ENCODE measurements at places on chromosomes 16 and 17.

DNA sequence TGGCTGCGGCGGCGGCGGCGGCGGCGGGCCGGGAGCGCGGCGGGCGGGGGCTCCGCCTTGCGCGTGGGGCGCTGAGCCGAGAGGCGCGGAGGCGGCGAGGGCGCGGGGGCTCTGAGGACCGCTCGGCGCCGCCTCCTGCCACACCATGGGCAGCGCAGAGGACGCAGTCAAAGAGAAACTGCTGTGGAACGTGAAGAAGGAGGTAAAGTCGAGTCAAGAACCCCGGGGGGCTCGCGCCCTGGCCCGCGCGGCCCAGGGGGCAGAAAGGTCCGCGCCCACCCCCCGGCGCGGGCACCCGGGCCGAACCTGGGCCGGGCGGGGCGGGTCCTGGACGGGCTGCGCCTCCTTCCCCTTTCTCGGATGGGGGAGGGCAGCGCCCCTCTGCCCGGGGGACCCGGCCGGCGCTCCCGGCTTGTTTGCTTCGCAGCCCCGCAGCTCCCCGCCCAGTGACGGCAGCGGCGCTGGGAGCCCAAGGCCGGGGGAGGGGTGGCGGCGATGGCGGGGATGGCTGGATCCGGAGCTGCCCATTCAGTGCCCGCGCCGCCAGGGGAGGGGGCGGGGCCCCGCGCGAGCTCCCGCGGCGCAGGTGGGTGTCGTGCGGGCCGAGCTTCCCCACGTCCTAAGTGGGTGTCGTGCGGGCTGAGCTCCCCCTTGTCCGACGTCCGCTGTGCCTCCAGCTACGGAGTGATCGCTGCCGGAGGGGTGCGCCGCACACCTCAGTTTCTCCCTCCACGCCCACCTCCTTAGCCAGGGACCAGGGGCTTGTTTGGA lies 428 bp downstream of the SGSM2 start:
- DNase-seq, result peak; percentile 60

DNA sequence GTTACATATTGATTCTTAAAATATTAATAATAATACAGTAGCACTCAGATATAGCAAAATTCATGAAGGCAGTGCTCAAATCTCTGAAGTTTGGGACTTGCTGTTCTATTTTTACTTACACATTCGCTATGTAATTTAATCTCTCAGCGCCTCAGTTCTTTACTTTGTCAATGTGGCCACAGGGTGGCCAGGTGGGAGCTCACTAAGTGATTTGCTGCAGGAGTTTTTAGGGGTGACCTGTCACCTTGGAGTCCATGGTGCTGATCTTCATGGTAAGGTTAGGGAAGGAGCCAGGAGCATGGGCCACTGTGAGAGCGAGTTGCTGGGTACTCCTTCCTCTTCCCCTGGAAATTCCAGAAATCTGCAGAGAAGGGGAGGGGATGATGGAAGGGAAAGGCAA lies 28.1 kb downstream of the VWA3A start:
- DNase-seq, result no peak

GRCh38 chr16:85448557-85449190 lies 164.4 kb upstream of the GSE1 start:
- no peak for DNase-seq

- DNase-seq, result peak; percentile 16
These were observed 19.6 kb downstream of the NME2 start for GRCh38 chr17:51185763-51186332.

GRCh38 chr16:81583893-81584631 lies 139.5 kb downstream of the CMIP start:
- peak; percentile 77 for DNase-seq

Measured in fibroblast of lung (primary cell).